Kidney epithelial cell (primary cell): ENCODE measurements at places on chromosomes 7 and 10.

GRCh38 chr10:79585870-79586527, 24.7 kb upstream of the SFTPA1 start:
- no peak for DNase-seq

GRCh38 chr7:12256090-12256489, 45.0 kb downstream of the TMEM106B start:
- DNase-seq: peak; percentile 16

DNA sequence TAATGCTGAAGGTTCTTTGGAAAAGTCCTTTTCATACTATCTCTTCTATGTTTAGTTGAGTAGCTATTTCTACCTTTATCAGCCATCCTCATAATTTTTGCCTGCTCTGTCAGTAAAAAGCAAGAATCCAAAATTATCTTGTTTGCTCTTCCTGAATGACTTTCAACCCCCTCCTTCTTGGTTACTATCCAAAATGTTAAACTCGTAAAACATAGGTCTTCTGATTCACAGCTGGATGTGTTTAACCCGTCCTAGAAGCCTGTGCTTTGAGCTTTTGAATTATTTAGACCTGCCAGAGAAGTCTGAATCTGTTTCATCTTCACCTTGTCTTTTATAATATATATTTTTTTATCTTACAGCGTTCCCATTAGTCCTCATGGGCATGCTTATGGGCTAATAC, 136.4 kb upstream of the MDFIC start:
- no peak for DNase-seq

DNA sequence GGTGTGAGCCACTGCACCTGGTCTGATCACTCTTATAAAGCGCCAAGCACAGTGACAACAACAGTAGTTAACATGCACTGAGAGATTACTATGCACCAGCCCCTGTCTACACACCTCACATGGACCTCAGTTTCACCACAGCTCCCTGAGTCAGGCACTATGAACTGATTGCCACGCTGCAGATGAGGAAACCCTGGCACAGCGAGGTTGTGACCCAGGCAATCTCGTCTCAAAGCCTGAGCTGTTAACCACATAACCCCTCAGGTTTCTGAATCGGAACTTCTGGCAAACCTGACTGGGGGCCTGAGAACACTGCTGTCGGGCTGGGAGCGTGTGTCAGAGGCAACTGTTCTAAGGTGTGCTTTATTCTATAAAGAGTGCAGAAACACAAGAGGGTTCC, 150.8 kb downstream of the RNF216 start:
- no peak for DNase-seq

DNA sequence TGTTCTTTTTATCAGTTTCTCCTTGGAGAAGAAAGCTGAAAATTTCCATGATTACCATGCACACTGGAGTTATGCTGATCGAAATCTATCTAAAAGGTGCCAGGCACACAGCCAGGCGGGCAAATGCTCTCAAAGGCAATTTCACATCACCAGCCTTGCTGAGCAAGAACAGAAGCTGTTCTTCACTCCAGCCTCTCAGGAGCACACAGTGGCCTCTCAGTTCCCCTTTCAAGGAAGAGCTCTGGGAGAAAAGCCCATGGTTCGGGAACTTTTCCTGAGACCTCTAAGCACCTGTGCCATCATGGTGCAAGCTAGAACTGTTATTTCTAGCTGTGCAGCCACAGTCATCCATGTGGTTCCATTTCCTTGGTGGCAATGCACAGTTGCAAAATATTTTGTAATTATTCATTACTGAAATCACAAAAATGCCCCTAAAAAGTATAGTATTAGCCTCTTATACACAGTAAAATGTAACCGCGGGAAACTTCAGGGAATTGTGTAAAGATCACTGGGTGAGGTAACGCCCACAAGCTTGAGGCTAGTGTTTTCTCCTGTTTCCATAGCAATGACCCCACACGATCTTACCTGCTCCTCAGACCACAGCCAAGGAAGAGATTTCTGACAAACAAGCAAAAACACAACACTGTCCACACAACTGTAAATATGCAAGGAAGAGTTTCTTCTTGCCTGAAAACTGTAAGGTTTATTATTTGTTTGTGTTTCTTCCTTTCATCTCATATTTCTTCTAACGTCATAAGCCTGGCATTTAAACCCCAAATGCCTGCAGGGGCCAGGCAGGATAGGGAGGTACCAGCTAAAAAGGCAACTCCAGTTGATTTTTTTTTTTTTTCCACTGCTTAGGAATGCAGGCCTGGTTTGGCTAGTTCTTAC, 121.2 kb downstream of the FAM107B start:
- peak; percentile 63 for DNase-seq

DNA sequence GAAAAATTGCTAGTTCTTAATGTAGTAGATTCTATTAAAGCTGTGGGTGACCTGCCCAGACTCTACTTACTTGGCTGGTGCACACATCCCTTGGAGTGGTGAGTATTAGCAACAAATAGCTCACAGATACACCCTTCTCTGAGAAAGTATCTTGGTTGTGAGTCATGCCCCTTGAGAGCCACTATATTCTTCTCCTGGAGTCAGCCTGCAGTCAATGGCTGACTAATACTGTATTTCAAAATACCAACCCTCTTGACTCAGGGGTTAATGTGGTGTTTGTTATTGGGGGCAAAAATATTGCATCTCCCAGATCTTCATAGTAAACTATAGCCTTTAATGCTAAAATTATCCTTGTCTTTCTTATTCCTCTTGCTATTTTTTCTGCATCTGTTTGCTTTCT, 354.9 kb downstream of the BMPER start:
- peak; percentile 77 for DNase-seq

DNA sequence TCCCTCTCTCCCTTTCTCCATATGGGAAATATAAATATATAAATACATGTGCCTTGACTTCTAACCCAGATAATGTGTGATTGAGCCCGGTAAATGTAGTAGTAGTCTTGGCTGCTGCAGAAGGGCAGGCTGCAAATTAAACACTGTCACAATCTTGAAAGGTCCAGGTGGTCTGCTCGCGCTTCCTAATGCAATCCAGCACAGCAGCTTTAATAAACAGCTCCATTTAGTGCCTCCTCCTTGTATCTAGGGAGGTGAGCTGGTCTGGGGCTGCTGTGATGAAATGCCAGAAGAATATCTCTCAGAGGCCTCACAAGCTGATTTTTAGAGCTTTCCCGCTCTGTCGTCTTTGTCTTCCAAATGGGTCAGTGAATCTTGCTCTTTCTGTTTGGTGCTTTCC, 782 bp downstream of the POU6F2 start:
- no peak for DNase-seq

GRCh38 chr10:86400705-86401587, 34.4 kb upstream of the GRID1 start:
- DNase-seq: no peak

GRCh38 chr7:83941300-83941699, 253.3 kb downstream of the SEMA3A start:
- DNase-seq: no peak

GRCh38 chr7:40777730-40778312, 643.0 kb downstream of the SUGCT start:
- DNase-seq: no peak

- DNase-seq: peak; percentile 75
These were observed 28.0 kb upstream of the SLC39A12 start for GRCh38 chr10:17923728-17924127.

DNA sequence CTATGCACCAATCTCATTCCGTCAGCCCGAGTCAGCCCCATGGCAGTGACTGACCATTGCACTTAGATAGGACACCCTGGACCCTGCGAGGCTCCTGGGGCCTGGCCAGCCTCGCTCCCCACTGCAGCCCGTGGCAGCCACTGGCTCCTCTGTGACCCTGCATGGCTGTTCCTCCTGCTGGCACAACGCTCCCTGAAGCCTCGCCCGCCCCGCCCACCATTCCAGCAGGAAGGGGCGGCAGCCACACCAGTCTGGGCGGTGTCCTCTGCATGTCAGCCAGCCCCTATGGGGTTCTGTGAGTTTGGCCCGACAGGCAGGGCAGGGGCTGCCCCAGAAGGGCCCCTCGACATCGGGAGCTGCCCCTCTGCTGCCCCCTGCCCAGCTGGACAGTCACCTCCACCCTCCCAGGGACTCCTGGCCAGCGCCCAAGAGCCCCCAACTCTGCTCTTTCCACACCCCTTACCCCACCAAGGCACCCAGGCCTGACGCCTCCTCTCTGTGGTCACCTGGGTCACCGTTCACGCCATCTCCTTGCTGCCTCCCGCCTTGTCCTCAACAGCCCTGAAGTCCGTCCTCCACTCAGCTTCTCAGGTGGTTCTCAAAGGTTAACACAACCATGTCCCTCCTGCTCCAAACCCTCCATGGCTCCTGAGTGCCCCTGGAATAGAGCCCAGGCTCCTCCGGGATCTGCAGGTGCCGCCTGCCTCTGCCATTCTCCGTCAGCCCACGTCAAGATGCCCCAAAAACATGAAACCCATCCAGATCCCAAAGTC, 103.5 kb downstream of the MICALL2 start:
- DNase-seq: no peak

DNA sequence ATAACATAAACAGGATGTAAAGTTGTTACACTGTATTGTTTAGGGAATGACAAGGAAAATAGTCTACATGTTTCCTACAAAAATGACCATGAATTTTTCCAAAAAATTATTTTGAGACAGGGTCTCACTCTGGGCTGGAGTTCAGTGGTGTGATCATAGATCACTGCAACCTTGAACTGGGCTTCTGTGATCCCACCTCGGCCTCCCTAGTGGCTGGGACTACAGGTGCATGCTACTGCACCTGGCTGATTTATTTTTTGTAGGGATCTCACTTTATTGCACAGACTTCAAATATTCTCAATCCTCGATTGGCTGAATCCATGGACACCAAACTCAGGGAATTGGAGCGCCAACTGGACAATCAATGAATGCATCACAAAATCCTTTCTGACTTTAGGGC, 6.6 kb downstream of the CHCHD2 start:
- no peak for DNase-seq

- no peak for DNase-seq
These were observed 15.6 kb downstream of the ELN start for GRCh38 chr7:74043523-74043951.

- DNase-seq: peak; percentile 39
These were observed 164.6 kb downstream of the SND1 start for GRCh38 chr7:127816354-127817190.

DNA sequence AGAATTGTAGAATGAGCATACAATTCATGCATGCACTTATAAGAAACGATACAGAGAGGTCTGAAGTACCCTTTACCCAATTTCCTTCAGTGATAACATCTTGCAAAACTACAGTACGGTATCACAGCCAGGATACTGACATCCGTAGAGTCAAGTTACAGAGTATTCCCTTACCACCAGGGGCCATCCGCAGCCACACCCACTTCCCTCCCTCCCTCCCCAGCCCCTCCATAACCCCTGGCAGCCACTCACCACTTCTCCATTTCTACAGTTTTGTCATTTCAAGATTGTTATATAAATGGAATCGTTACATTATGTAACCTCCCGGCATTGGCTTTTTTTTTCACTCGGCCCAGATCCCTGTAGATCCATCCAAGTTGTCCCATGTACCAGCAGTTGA, 113.6 kb upstream of the RET start:
- no peak for DNase-seq

DNA sequence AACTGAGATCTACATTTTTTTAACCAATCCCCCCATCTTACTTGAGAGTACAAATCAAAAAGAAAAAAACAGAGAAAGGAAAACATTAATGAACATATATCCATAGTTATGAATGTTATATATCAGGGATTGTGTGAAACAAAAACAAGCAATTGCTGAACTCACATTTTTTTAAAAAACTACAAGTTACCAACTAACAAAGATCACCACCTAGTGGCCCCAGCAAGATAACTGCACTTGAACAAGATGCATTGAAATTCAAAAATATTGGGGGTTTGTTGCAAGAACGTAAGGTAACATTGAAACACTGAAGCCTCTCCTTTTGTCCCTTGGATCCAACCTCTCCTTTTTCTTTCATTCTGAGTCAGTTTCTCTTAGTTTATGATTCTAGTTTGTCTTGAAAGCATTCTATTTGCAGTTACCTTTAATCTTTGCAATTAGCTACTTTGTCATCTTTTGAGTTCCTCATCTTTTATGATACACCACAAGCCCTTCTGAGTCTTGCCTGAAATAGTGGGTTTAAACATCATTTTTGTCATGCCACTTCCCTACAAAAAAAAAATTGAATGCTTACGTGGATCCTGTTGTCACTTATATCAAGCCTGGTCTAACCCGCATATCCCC, 87.3 kb upstream of the TES start:
- peak; percentile 7 for DNase-seq

GRCh38 chr10:76026176-76026771, 594.9 kb downstream of the LRMDA start:
- no peak for DNase-seq
